Brain pericyte (primary cell): ENCODE measurements at places on chromosomes 4 and X.

- DNase-seq, result no peak
Measured at GRCh38 chr4:171629182-171629581, 184.0 kb upstream of the GALNTL6 start.

GRCh38 chrX:139538907-139539790 lies 8.6 kb downstream of the F9 start:
- DNase-seq, result no peak

DNA sequence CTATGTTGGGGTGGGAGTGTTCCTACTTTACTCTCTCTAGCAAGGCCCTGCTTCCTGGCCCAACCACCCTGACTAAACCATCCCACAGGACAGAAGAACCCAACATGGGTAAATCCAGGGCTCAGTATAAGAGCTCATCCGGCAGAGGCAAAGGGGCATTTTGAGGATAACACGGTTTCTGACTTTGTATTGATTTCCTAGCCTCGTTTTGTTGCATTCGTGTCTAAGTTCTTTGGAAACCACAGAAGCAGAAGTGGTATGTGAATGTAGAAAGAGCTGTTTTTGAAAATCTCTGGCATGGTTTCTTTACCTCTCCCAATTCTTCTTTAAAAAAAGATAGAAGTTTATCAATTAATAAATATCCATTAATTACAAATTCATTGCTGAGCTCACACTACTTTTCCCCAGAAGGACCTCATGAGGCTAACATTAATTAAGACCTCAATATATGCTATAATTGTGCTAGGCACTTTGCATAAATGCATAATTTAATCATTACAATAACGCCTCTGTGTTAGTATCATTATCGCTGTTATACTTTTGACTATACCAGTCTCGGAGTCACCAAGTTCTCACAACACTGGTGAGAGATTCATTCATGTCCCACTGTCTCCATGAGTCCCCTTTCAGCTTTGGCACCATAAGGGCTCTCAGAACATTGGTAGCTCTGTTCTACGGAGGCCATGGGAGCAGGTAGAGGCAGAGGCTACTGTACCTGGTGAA lies 5.8 kb upstream of the CLNK start:
- DNase-seq, result no peak

DNA sequence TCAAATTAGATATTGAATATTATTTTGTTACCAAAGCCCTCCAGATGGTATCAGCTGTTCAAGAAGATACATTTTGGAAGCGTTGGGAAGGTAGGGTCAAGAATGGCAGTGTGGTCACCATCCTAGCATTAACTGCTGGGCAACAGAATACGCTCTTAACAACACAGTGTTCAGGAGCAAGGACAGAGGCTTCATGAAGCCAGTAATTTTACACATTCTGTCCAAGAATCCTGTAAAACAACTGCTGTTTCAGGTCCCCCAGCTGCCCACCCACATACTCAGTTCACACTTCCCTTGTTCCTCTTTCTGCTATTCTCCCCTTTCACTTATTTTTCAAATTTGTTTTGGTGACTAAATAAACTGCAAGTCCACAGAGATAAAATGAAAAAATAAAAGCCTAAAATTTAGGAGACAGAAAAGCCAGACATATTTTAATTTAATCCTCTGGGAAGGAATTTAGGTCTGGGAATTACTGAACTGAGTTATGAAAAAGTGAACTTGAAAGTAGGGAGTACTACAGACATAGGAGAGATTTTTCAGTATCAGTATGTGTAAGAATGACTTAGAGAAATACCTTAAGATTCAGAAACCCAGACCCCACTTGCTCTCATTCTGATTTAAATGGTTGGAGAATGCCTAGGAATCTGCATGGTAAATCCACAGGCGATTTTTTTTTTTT lies 406.7 kb downstream of the MAPK10 start:
- DNase-seq, result no peak

DNA sequence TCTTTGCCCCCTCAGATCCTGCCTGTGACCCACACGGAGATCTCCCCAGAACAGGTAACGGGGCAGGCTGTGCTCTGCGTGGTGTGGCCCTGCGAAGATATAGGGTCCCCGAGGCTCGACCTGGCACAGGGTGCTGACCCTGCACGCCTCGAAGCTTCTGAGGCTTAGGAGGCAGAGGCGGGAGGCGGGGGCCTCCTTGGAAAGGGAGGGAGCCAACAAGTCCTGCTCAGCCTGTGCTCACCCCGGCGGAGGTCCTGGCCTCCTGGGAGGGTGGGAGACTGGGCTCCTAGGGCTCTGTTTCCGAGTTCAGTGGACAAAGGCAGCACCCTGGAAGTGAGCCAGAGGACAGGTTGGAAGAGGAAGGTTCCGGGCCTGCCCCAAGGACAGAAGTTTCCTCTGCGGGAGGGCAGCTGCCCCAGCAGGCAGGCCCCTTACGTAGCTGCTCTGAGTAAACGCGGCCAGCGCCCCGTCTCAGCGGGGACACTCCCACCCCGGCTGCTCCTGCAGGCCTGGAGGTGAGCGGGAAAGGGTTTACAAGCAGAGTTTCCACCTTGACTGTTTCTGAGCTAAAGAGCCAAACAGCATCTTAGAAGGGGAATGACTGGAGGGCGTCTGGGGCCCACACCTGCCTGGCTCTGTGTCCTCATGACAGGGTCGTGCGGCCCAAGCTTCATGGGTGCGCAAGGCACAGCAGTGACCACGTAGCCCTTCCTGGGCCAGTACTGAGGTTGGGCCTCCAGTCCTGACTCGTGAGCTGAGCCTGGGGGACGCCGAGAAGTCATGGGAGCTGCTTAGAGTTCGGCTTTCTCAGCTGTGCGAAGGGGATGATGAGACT lies 16.1 kb downstream of the TMEM175 start:
- no peak for DNase-seq

GRCh38 chr4:137375111-137375850 lies 157.0 kb downstream of the PCDH18 start:
- no peak for DNase-seq

- no peak for DNase-seq
Measured at GRCh38 chrX:27679281-27679680, 89.1 kb downstream of the DCAF8L2 start.

- DNase-seq, result no peak
Measured at GRCh38 chr4:154329939-154330338, 161.7 kb downstream of the DCHS2 start.

- DNase-seq, result no peak
Measured at GRCh38 chr4:184727430-184727829, 6.5 kb downstream of the CENPU start.

- no peak for DNase-seq
Measured at GRCh38 chr4:100591161-100591876, 73.5 kb upstream of the EMCN start.

- DNase-seq, result no peak
Measured at GRCh38 chrX:46208225-46208854, 336.9 kb downstream of the ZNF674 start.

- DNase-seq, result no peak
Measured at GRCh38 chrX:1618689-1619088, 3.8 kb downstream of the ASMT start.

DNA sequence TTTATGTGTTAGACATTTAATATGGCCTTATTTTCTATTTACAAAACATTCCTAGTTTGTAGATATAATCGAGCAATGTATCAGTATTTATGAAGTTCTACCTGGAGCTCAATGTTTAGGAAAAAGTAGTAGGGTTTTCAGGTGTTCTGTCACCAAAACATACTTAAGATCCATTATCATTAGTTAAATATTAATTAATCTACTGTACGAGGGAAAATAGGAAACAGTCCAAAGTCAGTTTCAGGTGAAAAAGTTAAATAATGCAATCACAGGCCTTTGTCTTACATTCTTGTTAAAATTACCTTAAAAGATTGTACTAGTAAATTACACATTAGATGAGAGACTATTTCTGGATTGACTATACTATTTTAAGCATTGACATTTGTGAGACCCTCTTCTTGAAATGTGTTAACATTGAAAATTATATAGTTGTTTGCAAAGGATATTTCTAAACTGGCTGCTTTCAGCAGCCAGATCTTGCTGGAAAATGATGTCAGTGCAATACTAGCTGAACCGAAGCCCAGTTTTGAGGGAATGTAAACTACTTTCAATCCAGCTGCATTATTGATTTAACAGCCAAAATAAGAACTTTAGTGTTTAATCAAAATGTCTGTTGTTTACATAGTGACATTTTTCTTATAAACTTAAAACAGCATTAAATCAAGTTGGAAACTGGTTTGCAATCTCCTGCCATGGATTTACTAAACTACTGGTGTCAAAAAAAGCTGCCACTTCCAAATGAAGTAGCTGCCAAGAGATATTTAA lies 19.3 kb downstream of the GUCY1B1 start:
- DNase-seq, result no peak

GRCh38 chr4:184382189-184382846 lies 92.0 kb downstream of the IRF2 start:
- DNase-seq, result no peak

DNA sequence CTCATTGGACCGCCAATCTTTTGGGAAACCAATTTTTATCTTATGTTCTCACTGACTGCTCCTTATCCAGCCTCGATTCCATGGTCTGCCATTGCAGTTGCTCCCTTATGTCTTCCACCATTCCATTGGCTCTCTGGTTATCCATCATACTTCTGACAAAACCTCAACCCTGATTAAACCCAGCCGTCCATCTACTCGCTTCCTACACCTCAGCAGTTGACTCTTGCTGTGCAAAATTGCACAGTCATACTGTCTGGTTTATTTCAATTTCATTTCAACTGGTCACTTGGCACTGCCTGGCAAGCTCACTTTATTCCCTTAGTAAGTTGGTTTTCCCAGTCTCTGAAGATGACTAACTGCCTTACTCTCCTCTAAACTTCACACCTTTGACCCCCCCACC lies 26.2 kb downstream of the ARL9 start:
- DNase-seq, result no peak

- no peak for DNase-seq
Measured at GRCh38 chr4:37453281-37453998, 208.9 kb downstream of the NWD2 start.
